Activated CD8-positive, alpha-beta memory T cell treated with anti-CD3 and anti-CD28 coated beads for 1 hour (primary cell): ENCODE measurements at places on chromosomes 7 and 10.

- no peak for DNase-seq
Observed at GRCh38 chr7:117839507-117839906, 33.7 kb downstream of the CTTNBP2 start.

GRCh38 chr7:19958309-19958896, 185.0 kb upstream of the TMEM196 start:
- no peak for DNase-seq

GRCh38 chr7:148395352-148395811, 195.2 kb upstream of the C7orf33 start:
- no peak for DNase-seq

DNA sequence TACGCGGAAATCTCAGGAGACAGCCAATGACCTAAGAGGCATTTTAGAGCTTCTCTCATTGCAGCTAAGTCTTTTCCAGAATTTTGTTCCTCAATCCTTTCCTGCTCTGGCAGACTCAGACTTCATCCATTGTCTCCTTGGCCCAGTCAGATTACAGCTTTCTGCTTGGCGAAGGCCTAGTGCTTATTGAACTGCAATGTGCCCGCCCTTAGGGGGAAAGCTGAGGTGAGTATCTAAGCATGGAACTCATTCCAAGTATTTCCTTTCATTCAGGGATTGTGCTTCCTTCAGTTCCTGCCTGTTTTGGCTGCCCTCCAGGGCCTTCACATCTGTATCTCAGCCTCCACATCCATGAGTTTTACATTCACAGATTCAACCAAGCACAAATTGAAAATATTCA, 37.5 kb downstream of the PRLHR start:
- DNase-seq, result no peak

GRCh38 chr10:33147013-33147310, 187.5 kb downstream of the NRP1 start:
- no peak for DNase-seq

DNA sequence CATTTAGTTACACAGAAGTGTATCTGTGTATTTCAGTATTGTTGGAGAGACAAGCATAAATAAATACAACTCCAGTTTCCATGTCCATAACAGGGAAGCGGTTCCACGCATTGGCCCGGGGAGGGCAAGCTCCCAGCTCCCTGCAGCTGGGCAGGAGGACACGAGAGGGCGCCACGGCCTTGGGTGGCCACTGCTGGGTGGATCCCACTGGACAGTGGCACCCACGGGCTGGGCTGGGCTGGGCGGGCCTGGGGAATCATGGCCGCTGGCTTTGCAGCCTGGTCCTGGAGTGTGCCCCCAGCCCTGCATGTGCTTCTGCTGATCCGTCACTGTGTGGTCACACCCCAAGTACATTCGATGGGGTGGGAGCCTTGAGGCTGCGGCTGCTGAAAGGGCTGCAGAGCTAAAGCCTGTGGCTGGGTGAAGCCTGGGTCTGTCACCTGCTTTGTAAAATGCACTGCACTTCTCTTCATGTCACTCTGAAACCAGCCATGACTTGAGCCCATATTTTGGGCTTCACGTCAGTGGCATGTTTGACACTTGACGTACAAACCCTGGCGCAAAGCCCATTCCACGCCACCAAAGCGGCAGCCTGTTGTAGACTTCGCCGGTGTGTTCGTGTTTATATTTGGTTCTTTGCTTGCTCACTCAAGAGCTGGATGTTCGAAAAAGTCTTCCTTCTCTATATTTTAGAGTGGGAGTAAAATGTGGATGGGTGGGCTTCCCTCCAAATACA, 27.5 kb downstream of the LRRC27 start:
- DNase-seq, result no peak
